ENCODE measurements at places on chromosomes 7 and 10.

- peak; percentile 77 for DNase-seq
These were observed 2.1 kb downstream of the SYNPO2L start for GRCh38 chr10:73653701-73654100.

DNA sequence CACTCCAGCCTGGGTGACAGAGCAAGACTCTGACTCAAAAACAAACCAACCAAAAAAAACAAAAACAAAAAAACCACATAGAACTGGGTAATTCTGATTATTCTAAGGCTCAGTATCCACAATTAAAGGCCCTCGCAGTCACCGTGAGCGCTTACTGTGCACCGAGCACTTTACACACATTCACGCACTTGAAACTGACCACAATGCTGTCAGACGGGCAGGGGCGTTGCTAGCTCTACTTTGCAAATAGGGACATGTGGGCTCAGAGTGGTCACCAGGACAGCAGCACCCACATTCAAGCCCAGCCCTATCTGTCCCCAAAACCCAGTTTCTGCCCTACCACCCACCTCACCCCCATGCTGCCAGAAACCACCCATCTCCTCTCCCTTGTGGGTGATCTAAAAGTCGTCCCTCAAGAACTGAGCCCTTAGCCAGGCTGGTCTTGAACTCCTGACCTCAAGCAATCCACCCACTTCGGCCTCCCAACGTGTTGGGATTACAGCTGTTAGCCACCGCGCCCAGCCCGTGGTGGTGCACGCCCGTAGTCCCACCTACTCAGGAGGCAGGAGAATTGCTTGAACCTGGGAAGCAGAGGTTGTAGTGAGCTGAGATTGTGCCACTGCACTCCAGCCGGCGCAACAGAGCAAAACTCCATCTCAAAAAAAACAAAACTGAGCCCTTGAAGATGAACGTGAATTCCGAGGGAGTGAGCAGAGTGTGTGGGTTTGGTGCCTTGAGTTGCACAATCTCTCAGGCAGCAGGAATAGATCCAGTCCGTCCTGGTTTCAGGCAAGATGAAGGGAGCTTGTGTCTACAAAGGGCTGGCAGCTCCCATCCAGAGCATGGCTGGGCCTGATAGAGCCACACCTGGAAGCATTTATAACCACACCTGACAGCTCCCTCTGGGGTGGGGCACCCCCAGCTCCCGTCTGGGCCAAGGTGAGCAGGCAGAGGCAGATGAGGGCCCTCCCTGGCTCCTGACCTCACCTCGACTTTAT is 5.4 kb upstream of the HSPB1 start:
- no peak for DNase-seq

- no peak for DNase-seq
These were observed 11.9 kb upstream of the SLC12A9 start for GRCh38 chr7:100840470-100841100.

- no peak for DNase-seq
These were observed 96.0 kb upstream of the IKZF1 start for GRCh38 chr7:50208378-50208982.

GRCh38 chr7:76428149-76428823 is 3.5 kb downstream of the ZP3 start:
- no peak for DNase-seq

GRCh38 chr7:140544388-140544826 is 65.1 kb upstream of the MKRN1 start:
- no peak for DNase-seq

DNA sequence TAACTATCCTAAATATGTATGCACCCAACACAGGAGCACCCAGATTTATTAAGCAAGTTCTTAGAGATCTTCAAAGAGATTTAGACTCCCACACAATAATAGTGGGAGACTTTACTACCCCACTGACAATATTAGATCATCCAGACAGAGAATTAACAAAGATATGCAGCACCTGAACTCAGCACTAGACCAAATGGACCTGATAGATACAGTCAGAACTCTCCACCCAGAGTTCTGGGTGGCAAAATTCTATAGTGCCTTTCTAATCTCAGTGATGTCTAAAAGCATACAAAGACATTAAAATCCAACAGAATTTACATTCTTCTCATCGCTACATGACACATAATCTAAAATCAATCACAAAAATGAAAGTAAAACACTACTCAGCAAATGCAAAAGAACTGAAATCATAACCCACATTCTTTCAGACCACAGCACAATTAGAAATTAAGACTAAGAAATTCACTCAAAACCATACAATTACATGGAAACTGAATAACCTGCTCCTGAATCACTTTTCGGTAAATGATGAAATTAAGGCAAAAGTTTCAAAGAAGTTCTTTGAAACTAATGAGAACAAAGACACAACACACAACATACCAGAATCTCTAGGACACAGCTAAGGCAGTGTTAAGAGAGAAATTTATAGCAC is 183.2 kb downstream of the AGMO start:
- no peak for DNase-seq

- DNase-seq: no peak
These were observed 4.5 kb upstream of the DRGX start for GRCh38 chr10:49400365-49400764.

GRCh38 chr7:114356133-114356532 is 58.5 kb upstream of the FOXP2 start:
- no peak for DNase-seq

DNA sequence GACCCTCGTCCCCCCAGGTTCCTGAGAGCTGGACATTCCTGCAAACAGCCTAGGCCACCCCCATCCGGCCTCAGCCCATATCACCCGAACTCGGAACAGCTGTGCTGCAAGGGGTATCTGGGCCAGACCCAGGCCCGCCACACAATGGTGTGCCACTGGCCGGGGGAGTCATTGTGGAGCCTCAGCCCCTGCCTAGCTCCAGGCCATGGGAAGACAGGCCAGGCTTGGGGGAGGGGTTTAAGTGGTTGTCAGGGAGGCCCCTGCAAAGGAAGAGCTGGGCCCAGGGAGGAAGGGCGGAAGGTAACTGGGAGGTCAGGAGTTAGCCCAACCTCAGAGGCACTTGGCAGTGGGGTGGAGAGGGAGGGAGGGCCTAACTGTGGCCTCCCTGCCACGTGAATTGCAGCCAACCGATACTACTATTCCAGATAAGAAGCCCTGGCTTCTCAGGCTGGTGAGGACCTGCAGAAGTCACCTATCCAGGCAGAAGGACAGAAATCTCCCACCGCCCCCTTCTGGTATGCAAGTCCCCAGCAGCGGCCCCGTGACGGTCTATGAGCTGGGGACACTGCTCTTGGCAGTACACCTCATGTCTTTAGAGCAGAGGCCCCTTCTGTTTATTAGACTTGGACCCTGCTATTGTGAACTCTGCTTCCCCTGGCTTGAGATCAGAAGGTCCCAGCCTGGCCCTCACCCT is 26.8 kb downstream of the VSIR start:
- DNase-seq: no peak

GRCh38 chr7:76356823-76357222 is 2.0 kb downstream of the YWHAG start:
- no peak for DNase-seq

DNA sequence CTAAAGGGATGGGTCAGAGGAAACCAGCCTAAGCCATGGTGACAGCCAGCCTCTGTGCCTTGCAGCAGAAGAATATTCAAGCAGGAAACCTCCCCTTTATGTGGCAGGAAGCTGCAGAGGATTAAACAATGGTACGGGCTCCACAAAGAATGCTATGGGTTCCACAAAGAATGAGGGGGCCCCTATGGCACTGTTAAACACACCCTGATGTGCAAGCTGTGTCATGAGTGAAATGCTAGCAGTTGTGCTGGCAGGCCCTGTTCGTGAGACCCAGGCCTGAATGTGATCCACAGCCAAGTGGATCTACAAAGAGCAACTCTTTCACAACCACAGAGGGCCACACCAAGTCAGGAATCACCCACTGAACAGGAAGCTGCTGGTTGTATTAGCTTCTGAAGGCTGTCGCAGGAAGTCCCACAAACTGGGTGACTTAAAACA is 68.9 kb downstream of the MYOF start:
- no peak for DNase-seq

DNA sequence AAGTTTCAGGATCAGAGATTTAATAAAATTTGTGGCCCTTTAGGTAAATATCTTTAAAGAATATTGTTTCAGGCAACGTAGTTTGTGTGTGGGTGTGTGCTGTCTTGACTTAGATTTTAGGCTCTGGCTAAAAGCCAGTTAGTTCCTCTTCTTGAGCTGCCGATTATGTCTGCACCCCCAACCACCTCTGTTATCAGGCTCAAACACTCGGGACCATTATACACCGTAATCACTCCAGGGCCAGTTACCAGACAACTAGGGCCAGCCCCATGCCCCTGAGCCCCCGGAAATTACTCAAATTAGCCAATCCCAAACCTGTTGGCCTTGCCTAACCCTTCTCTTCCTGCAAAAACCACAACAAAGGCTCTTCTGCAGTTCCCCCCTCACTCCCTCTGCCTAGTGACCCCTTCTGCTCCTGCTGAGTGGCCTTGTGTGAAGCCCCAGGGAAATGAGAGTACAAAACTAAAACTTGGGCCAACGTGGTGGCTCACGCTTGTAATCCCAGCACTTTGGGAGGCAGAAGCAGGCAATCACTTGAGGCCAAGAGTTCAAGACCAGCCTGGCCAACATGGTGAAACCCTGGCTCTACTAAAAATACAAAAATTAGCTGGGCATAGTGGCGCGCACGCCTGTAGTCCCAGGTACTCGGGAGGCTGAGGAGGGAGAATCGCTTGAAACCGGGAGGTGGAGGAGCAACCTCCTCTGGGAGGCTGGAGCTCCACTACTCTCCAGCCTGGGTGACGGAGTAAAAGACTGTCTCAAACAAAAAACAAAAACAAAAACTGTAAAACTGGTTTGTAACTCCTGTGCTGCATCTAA is 9.2 kb upstream of the HNRNPF start:
- no peak for DNase-seq

- no peak for DNase-seq
These were observed 64.0 kb upstream of the CDK1 start for GRCh38 chr10:60714233-60714632.

- DNase-seq: no peak
These were observed 43.4 kb upstream of the CCDC7 start for GRCh38 chr10:32402499-32402898.

Data from 8988T (cell line).